GF-D8 (cell line): ENCODE measurements at places on chromosomes 6 and 20.

GRCh38 chr6:126546541-126547120, 206.7 kb downstream of the CENPW start:
- DNase-seq = no peak

DNA sequence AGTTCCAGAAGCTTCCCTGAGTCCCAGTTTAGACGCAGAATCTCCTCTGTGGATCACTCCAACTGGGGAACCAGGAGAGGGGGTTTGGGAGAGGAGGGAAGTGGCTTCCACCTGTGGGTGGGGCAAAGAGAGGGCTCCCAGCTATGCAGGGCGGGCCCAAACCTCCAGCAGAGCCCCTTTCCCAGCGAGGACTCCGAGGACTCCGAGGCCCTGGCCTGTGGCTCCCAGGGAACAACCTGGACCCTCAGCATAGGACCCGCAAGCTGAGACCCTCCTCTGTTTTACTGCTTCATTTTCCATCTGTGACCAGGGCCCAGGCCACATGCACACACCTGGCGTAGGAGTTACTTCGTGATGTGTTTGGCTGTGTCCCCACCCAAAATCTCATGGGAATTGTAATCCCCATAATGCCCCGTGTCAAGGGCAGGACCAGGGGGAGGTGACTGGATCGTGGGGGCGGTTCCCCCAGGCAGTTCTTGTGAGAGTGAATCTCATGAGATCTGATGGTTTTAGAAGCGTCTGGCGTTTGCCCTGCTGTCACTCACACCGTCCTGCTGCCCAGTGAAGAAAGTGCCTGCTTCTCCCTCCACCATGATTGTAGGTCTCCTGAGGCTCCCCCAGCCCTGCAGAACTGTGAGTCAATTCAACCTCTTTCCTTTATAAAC, 27.9 kb downstream of the NTSR1 start:
- DNase-seq = no peak

- DNase-seq = no peak
Measured at GRCh38 chr20:17481661-17482060, 49.5 kb downstream of the BFSP1 start.

GRCh38 chr20:1897541-1897940, 2.3 kb downstream of the SIRPA start:
- DNase-seq = no peak

DNA sequence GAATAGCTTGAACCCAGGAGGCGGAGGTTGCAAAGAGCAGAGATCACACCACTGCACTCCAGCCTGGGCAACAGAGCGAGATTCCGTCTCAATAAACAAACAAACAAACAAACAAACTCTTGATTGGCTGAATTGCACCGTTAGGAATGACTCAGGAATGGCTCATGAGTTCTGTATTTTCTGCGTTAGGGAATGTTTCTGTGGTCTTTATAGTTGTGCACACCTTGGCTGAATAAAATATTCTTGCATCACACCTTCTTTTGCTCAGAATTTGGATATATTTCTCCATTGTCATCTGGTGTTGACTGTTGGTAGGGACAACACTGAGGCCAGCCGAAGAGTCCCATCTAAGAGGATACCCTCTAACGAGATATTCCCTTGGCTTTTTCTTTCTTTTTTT, 19.6 kb upstream of the PI16 start:
- no peak for DNase-seq

- no peak for DNase-seq
Measured at GRCh38 chr20:13384132-13384531, 163.1 kb downstream of the ISM1 start.

DNA sequence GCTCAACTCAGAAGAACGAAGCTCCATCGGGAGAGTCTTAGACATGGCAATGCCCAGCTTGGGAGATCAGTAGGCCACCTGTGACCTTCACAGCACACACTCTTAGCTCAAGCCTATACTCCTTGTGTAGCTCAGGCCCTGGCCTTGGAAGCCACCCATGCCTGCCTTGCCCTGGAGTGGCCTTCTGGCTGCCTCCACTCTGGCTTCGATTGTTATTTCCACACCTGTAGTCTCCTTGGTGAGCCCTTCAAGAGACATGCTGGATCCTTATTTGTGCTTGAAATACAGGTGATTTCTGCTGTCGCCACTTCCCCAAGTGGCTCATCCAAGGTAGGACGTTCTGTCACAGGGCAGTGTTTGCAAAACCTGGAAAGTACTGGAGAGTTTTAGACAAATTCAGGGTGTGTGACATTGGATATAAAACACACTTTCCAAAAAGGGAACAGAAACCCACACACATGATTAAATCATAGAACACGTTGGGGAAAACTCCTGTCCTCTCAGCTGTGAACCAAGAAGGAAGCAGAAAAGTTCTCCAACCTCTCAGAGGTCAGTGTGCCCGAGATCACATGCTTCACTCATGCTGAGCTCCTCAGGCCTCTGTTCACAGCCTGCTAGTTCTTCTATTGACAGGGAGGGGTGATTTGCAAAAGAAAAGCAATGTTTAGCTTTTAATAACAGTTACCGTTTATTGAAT, 391.8 kb downstream of the CDC5L start:
- DNase-seq = no peak

- DNase-seq = no peak
Measured at GRCh38 chr6:126361832-126362440, 22.0 kb downstream of the CENPW start.

DNA sequence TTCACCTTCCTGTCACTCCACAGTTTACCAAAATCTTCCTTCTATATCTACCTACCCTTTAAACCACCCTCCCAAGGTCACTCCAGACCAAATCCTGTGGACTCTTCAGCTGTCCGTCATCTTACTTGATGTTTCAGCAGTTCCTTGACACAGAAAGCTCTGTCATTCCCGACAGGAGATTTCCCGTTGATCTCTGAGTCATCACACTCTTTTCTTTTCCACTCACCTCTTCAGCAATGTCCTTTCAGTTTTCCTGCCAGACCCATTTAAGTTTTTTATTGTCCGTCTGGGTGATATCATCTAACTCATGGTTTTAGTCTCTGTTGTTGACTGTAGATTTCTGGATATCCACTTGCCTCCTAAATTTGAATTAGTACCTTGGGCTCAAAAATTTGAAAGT, 69.9 kb upstream of the SCGN start:
- DNase-seq = no peak

DNA sequence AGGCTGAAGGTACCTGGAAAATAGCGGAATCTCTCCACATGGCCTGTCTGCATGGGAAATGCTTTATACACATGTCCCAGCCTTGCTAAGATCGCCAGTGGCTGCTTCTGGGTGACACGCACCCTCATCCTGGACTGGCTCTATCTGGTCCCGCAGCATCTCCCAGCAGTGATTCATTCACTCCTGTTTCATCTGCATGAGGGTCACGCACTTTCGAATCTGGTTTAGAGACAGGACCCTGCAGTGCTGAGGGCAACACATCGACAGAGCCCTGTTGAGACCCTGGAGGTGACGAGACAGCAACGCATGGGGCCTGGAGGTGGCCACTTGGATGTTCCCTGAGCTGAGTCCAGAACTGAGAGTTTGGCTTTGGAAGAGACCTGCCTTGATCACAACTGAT, 136.5 kb downstream of the SMOC2 start:
- no peak for DNase-seq

DNA sequence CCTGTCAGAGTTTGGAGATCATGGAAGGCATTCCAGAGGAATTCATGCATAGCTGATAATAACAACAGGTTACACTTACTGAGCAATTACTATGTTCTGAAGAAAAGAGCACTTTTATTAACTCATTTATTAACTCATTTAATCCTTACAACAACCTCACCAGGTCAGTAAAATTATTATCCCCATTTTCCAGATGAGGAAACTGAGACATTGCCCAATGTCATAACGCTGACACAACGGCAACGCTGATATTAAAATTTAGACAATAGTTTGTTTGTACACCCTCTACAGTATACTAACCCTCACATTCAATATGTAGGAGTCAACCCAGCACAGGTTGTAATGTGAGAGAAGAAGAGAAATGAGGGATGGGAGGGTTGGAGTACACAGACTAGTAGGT, 105.0 kb downstream of the RNGTT start:
- no peak for DNase-seq

DNA sequence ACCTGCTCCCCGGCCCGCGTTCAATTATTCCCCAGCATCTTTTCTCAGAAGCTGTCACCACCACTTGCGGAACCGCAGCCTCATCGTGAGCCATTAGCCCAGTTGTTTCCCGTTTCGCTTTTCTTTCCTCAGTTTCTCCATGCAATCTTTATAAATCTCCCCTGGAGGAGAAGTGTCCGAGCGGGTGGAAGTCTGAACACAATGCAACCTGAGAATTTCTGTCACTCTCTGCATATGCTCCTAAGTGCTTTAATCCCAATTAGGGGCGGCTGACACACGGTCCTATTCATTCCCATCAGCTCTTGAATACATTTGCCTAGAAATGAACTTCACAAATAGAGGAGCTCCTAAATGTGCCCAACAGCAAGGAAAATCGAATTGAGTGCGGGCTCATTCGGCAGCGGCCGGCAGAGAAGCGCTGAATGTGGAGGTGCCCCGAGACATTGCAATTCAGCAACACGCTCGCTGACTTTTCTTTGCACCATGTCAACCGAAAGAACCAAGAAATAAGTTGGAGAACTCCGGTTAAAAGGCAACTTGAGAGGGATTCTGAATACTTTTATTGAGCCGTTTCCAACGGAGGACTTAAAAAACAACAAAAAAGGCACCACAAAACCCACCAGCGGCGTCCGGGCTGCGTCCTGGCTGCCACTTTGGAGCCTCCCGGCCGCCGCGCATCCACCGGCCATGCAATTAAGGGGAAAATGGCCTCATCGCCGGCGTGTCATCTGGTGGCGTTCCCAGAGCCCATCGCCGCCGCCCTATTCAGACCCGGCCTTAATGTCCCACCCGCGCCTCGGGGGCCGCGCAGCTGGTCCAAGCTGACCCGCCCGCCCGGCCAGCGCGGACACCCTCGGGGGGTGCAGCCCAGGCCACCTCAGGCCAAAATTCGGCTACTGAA, 3.9 kb upstream of the PRDM13 start:
- DNase-seq = no peak

GRCh38 chr6:24255676-24256075, 102.2 kb downstream of the DCDC2 start:
- DNase-seq = no peak

DNA sequence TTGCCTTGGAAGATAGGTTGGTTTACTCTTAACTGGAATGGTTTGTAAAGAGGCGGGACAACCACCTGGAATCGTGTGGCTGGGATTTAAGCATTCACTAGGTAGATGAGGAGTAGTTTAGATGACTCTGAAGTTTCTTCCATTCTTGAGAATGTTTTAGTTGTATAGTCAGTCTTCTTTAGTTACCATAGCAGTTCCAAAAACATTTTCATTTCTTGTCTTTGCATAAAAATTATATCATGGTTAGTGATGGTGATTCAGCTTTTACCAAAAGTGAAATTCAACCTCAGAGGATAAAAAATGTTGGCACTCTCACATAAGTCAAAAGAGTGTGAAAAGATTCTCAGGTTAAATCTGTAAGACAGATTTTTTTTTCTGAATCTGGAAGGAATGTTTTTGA, 70.3 kb downstream of the SMAP1 start:
- DNase-seq = no peak

GRCh38 chr20:46970937-46971630, 76.4 kb downstream of the EYA2 start:
- DNase-seq = no peak

DNA sequence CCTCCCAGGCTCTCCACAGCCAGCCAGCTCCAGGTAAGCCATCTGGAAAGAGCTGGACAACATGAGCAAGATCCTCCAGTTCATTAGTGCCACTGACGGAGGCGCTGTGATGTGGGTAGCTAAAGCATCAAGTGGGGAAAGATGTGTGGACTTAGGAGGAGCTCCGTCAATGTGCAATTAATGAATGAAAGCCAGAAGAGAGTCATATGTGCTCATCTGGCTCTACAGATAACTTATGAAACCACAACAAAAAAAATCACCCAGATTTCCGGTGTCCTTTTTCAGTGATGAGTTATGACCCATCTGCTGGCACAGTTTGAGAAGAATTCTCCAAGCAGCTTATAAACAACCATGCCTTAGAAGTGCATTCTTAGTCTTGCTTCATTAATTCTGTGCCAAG, 311.7 kb upstream of the PLCB4 start:
- no peak for DNase-seq

DNA sequence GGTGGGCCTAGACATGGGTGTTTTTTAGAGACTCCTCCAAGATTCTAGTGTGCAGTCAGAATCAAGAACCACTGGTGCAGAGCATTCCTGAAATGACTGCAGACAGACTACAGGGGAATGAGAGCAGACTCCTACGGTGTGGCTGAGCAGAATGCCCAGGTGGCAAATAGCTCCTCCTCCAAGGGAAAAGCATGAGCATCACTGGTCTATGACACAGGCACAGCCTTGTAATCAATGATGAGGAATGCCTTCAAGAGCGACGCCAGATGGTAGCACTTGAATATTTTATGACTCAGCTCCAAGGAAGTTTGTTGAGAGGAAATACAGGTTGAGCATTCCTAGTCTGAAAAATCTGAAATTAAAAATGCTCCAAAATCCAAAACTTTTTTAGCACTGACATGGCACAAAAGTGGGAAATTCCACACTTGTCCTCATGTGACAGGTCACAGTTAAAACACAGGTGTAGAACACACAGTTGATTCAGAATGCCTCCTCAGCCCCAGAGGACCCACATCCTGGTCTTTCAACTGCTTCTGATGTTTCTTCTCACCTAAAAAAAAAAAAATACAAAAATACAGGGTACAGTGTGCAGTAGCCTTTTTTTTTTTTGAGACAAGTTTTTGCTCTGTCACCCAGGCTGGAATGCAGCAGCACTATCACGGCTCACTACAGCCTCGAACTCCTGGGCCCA, 10.6 kb upstream of the FAM8A1 start:
- no peak for DNase-seq

DNA sequence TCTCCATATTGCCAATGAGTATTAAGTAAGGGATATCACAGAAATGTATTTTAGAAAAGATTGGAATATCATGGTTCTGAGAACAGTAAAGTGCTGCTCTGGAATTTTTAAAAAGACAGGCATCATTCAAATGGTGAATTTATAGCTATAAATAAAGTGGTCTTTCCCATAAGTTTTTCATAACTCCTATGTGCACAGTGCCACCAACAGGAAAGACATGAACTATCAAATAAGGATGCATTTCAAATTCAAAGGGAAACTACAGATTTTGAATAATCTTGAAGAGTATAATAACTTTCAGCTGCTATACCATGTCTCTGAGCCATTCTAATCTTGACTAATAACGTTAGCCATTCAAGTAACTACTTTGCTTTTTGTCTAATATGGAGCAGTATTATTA, 456.8 kb upstream of the GJE1 start:
- DNase-seq = no peak
